CD4-positive, alpha-beta T cell treated with Interleukin-17A for 1 hour (primary cell): ENCODE measurements at places on chromosomes 16 and 17.

DNA sequence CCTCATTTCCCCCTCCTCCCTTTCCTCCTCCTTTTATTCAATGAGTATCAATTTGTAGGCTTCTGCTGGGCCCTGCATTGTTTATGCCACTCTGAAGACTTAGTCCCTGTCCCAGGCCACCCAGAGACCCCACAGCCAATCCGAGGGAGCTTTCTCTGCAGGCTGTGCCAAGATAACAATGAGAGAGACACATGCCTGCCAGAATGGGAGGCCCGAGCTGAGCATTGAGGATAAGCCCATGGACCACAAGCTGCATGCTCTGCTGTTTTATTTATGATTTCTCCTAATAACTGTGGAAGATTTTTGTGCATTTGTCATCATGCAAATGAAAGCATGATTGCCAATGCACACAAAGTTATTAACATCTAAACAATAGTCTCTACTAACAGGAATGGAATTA, 3.0 kb downstream of the RCVRN start:
- DNase-seq: no peak

- no peak for DNase-seq
These were observed 13.0 kb downstream of the MRPL27 start for GRCh38 chr17:50359998-50360461.

DNA sequence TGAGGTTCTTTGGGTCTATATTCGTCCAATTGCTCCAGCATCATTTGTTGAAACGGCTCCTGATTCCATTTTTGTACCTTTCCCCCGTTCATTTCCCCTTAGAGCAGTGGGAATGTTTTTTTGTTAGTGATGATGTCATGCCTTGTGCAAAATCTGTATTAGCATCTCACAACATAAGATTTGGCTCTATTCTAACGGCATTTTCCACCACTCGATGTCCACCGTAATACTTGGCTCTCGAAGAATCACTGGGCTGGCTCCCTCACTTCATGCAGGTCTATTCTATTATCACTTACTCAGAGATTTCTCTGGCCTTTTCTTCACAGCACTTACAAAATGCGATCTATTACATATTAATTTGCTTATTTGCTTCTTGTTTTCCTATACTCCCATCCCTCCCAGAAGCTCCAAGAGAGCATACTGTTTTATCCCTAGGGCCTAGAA, 571 bp upstream of the NME1 start:
- DNase-seq: no peak

GRCh38 chr17:28509789-28510188, 3.6 kb downstream of the FOXN1 start:
- no peak for DNase-seq

GRCh38 chr16:20755238-20755637, 8.6 kb upstream of the ACSM3 start:
- DNase-seq: no peak

GRCh38 chr17:35243561-35244340, 879 bp downstream of the SLFN5 start:
- peak; percentile 62 for DNase-seq

- no peak for DNase-seq
These were observed 43.7 kb downstream of the PKD1L3 start for GRCh38 chr16:71956486-71956885.

- no peak for DNase-seq
These were observed 1.1 kb downstream of the RPRML start for GRCh38 chr17:46977750-46978488.

GRCh38 chr17:48584223-48584741, 5.8 kb downstream of the HOXB3 start:
- no peak for DNase-seq

- DNase-seq: no peak
These were observed 11.9 kb downstream of the KIF19 start for GRCh38 chr17:74337834-74338500.

GRCh38 chr16:67169642-67170167, 633 bp upstream of the NOL3 start:
- peak; percentile 42 for DNase-seq

- peak; percentile 30 for DNase-seq
These were observed 477.6 kb downstream of the XYLT1 start for GRCh38 chr16:16992975-16993765.

GRCh38 chr17:17942846-17943245, 29.4 kb downstream of the TOM1L2 start:
- no peak for DNase-seq

- DNase-seq: no peak
These were observed 30.1 kb downstream of the CD300LG start for GRCh38 chr17:43877031-43877430.

- DNase-seq: peak; percentile 38
These were observed 1.0 kb downstream of the VEZF1 start for GRCh38 chr17:57986841-57987580.

DNA sequence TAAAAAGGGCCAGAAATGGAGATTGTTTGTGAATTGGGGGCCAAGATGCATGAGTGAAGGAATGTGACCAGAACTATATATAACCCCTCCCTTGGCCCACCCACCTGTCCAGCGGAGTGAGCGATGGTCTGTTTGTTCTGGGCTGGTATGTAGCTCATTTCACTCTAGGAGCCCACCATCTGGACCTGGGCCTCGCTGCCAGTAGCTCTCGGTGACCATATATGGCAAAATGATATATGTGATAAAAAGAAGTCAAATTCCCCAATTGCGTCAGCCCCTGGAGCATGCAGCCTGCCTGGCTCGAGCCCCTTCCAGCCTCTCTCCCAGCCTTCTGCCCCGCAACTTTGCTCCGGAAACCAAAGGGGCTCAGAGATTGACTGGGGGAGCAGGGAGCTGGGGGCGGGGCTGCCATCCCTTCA, 47.3 kb downstream of the CCDC42 start:
- DNase-seq: no peak

DNA sequence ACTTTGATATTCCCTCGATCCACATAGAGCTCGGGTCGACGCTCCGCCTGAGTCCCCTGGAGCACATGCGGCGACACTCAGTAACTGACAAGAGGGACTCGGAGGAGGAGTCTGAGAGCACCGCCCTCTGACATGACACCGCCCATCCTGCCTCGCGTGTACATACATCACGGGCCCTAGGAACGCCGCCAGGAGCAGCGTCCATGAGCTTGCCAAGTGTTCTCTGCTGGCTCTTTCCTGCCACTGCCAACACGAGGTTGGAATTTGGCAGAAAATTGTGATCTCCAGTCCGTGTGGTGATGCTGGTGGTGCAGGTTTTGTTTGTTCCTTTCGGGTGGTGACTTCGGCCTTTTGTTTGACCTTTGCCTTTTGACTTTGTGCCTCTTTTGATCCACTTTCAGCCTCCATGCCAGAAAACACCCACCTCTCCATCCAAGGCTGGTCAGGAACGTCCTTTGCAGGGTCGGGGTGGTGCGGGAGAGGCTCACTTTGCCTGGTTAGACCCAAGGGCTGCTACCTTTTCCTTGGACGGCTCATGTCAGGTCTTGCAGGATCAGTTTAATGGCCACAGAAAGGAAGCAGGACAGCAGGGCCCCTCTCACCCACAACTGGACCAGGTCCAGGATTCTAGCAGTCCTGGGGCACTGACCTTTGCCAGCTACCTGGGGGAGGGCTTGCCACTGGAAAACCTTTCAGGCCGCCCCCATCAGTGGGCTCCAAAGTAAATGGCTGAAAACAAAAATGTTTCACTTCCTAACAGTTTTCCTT, 27.6 kb downstream of the ELAC2 start:
- DNase-seq: no peak

DNA sequence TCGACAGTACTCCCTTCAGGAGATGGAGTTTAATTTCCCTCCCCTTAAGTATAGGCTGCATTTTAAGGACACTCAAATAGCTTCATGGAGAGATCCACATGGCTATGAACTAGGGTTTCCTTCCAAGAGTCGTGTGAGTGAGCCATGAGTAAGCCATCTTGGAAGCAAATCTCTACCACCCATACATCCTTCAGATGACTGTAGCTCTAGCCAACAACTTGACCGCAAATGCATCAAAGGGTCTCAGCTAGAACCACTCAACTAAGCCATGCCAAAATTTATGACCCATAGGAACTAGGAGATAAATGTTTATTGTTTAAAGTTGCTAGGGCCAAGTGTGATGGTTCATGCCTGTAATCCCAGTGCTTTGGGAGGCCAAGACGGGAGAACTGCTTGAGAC, 43.4 kb downstream of the METTL16 start:
- DNase-seq: no peak

DNA sequence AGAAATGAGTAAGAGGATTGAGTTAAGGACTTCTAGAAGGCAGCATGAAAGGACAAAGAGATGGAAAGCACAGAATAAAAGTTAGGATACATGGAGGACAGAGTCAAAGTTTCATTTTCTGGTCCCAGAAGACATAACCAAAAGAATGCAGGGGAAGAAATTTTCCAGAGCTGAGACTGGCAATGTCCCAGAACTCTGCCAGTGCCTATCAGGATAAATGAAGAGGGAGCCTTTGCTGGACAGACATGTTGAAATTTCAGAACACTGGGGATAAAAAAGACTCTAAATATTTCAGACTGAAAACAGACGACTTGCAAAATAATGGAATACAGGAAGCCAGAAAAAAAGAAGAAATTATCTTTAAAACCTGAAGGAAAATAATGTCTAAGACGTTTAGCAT, 55.7 kb downstream of the NT5M start:
- no peak for DNase-seq

DNA sequence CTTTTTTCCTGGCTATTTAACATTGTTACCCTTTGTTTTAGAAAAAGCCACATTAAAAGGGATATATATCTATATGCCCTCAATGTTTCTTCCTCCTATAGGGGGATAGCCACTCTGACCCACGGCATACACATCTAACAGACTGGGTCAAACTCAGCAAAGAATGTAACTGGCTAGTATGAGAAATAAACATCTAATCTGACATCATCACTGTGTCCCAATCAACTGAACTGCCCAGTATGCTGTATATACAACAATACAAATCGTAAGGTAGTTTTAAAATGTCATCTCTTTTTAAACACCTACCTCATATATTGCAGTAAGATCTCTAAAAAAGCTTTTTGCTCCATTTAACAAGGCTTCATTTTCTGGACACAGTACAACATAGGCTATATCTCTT, 39.9 kb upstream of the INTS2 start:
- no peak for DNase-seq

GRCh38 chr16:64280317-64280716, 841.5 kb downstream of the CDH11 start:
- no peak for DNase-seq

- no peak for DNase-seq
These were observed 21.3 kb downstream of the PGS1 start for GRCh38 chr17:78399693-78400144.

DNA sequence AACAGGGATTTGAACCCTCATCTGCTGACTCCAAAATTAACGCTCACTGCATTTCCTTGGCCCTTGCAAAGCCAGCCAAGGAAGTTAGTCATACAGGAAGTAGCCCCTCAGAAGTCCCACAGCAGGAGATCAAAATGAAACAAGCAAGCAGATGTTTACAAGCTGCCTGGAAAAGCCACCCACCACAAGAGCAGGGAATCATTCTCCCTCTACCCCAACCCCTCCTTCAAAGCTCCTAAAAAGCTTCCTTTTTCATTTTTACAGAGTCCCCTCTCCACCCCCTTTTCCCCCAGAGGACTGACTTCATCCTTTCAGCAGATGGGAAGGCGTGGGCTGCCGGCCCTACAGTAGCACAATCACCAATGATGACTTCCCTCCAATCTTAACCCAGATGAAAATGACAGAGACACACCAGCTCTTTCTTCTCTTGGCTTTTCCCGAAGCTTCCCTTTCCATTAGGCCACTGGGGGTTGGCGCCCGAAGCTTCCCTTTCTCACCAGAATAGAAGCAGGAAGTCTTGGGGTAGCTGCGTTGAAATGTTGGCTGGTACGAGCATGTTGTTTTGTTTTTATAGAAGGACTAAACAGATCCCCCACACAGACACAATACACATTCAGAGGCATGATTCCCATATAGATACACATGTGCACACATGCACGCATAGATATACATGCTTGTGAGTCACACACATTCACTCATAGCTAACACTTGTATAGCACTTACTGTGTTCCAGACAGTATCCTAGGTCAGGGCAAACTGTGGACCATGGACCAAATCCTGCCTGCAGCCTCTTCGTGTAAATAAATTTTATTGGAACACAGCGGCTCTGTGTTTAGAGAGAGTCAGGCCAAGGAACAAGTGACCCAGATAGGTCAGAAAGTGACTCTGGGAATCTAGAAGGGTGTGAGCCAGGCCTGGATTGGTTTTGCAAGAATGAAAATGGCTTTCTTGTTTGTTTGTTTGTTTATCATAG, 17.4 kb downstream of the ITPRIPL2 start:
- DNase-seq: no peak

DNA sequence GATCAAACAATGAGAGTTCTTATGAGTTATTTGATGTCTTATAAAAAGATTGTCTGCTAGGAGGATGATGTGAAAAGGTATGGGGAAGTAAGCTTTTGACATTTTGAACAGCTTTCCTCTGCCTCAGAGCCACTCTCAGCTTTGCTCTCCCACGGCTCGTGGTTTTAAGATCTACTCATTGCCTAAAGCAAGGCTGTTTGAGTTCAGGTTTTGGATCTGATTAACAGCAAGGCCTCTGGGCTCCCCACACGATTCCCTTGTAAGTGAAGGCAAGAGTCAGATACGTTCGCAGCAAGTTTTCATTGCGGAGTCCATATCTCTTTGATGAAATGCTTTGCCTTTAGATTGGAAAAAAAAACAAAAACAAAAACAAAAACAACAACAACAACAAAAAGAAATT, 515.0 kb upstream of the SALL1 start:
- no peak for DNase-seq

DNA sequence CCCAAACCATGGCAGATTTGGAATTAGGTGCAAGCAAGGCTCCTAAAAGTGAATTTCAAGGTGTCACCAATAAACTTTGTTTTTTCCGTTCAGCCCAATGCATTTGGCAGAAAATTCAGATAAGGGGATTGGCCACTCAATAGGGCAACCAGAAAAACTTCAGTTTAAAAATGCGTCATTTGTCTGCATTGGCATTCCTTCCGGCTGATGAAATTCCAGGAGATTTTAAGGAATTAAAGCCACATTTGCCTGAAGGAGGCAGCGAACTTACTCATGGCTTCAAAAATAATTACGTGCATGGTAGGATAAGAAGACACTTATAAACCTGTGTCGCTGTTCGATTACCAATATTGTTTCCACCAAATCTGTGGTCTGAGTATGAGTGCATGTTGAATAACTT, 151.9 kb downstream of the SALL1 start:
- no peak for DNase-seq

GRCh38 chr17:48453447-48453846, 23.4 kb upstream of the SKAP1 start:
- DNase-seq: peak; percentile 70

DNA sequence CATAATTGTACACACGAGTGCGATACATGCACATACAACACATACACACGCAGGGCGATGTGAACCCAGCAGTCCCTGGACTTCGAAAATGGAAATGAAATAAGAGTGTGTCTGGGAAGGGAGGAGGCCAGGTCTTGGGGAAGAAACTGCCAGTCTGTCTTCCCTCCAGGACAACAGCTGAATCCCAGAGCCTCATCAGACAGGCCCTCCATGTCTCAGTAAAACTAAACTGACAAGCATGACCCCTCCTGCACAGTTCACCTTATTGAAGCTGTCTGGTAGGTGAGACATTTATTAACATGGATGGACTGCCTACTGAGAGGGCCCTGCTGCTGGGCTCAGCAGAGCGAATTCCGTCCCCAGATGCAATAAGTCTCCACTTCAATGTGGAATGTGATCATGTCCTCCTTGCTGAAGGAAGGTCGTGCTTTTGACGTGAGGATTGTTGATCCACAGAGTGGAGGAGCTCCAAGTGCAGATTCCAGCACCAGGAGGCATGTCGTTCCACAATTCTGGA, 117.4 kb downstream of the SOX9 start:
- no peak for DNase-seq
